Glutamatergic neuron (in vitro differentiated cells): ENCODE measurements at places on chromosomes 3 and 15.

- DNase-seq, result no peak
Measured at GRCh38 chr3:59163953-59164352, 114.1 kb upstream of the CFAP20DC start.

- no peak for DNase-seq
Measured at GRCh38 chr3:127260826-127261555, 26.9 kb downstream of the PRR20G start.

- no peak for DNase-seq
Measured at GRCh38 chr3:196754091-196754981, 14.7 kb downstream of the PAK2 start.

DNA sequence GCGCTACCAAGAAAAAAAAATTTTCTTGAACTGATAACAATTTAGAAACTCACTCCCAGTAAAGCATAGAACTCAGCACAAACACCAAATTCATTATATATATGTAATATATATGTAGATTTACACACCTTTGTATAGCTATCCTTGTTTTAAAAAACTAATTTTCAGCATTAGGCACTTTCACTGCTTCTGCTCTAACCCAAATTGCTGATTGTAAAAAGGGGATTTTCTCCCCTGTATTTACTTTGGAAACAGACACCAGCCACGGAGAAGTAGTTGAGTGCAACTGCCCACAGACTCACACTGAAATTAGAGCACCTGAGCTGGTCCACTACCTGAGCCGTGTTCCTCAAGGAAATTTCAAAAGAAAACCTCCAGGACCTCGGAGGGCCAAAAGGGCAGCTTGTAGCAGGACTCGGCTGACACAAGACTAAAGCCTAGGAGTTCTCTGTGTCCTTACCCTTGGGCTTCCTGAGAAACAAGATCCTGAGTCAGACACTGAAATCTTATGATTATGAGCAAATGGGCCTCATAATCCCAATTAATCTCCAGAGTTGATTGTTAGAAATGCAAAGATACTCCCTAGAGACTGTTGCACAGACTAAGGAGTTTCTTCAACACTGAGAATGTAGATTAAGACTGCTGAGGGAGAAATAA lies 106.0 kb downstream of the TNIK start:
- DNase-seq, result no peak

GRCh38 chr3:133573629-133574194 lies at the start of gene CDV3:
TSS of gene CDV3 (plus strand) at chr3:133573686. CDS start at chr3:133574045, 359 bp downstream.
- DNase-seq, result peak; percentile 83

DNA sequence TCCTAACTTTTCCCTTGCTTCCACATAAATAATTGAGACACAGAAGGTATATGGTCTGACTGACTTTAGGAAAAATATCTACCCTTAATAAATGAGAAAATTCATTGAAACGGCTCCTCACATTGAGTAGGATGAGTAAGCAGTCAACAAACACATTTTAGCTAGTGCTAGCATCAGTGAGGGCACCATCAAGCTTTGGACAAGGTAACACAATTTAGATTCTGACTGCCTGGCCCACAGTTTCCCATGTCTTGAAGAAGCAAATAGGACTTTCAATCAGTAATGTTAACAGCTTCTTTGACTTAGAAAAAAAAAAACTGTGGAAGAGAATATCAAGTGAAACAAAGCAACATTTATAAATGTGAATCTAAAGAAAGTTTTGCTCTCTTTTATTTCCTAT lies 70.1 kb upstream of the MBNL1 start:
- no peak for DNase-seq
